Urothelium cell line (cell line): ENCODE measurements at places on chromosomes 5 and 9.

GRCh38 chr5:14996997-14997396, 125.4 kb upstream of the ANKH start:
- DNase-seq, result no peak

- DNase-seq, result no peak
These were observed 108.9 kb upstream of the SPRY4 start for GRCh38 chr5:142433526-142434321.

DNA sequence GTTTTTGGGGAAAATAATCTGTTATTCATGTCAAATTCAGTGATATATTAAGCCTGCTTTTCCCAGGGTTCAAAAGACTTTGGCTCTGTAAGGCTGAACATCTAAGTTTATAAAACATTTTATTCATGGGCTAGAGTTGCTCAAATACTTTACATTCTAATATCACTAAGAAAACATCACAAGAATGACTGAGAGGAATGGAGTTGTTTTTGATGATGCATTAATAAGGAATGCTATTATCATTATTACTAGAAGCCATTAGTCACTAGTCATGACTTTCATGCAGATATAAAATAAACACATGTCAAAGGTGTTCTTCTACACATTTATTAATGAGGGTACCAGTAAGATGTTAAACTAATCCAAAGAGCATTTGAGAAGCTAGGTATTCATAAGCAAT, 185.5 kb upstream of the KCNN2 start:
- peak; percentile 15 for DNase-seq

DNA sequence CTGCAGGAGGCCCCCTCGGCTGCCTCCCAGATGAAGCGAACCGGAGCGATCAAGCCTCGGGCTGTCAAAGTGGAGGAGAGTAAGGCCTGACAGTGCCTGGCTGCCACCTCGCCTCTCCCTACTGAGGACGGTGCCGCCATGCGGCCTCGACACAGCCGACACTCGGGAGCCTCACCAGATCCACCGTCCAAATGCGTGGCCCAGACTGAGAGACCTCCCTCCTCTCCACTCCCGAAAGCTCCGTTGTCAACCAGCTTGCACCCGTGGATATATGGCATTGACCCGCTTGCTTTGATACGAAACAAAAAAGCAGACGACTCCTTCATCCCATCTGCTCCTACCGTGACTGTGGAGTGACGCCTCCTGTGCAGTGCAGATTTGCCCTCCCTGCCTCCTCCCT, 6.9 kb upstream of the POMT1 start:
- DNase-seq, result no peak

GRCh38 chr5:37604290-37604689, 225.2 kb downstream of the WDR70 start:
- no peak for DNase-seq

- no peak for DNase-seq
These were observed 169.7 kb upstream of the SMARCA2 start for GRCh38 chr9:1845425-1845824.

GRCh38 chr5:58912116-58912515, 329.2 kb downstream of the RAB3C start:
- DNase-seq, result no peak

DNA sequence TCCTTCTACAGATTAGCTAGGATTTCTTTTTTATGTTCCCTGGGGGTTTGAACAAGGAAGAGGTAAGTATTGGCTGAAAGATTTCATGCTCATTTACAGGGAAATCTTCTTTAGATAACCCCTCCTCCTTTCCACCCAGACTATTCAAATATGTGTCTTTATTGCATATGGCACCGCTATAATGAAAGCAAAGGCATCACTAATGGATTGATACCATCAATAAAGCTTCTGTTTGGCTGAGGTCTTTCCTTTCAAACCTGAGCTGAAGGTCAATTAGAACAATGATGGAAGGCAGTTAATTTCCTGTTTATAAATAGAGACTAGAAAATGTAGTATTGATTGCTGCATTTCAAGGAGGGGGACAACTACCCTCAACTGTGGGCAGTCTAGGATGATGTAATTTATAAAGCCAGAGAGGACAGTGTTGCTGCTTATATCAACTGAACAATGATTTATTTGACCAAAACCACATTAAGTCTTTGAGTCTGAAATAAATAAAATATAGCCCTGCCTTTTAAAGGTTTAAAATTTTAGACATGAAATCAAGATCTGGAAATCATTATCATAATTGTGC, 132.9 kb downstream of the SGCD start:
- no peak for DNase-seq
